ENCODE measurements at places on chromosomes 2 and 18.
A peak's percentile ranks its signal among the peaks of the same experiment; 100 is the strongest.

- no peak for DNase-seq
Observed at GRCh38 chr2:112712465-112712864, 8.4 kb upstream of the NT5DC4 start.

DNA sequence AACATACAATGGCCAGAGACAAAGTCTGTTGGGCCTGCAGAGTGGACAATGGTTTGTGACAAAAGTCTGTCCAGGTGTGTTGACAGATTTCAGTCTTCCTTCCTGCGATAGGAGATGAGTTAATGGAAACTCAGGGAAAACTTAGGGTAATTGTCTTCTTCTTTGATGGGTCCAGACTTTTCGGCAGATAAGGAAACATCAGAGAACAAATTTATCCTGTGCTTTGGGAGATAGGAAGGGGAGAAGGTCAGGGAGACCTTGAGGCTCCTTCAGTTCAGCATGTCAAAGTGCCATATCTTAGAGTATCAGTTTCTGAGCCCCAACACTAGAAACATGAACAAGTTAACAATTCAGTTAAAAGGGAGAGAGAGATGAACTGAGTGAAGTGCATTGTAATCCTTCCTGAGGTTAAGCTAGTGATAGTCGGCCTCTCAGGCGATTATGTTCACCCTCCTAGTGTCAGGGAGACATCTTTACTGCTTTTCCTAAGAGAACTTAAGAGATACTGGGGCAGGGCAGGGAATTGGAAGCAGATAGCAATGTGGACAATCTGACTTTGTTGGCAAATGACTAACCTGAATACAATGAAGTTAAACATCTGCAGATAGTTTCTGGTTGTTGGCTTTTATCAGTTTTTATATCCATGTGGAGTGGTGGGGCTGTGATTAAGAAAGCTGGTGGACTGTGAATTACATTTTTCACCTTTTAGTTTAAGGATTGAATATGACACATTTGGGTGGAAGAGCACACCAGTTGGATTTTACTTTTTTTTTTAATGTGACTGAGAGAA lies 248.8 kb upstream of the FN1 start:
- no peak for DNase-seq

DNA sequence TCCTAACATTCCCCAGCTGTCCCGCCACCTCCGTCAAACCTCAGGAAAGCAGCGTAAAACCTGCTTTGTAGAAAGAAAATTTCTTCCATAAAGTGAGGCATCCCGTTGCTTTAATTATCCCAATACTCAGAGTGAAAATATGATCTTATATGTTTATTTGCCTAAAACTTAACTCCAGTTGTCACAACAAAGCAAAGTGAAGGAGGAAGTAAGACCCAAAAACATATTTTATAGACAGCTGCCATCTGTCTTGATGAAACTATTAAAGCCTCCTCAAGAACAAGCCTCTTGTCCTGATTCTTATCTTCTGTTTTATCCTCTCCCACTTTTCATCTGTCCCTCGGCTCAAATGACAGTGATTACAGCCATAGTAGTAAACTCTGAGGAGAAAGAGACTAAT lies 28.9 kb upstream of the LPIN2 start:
- no peak for DNase-seq

GRCh38 chr2:198697218-198697617 lies 760.5 kb downstream of the SATB2 start:
- DNase-seq, result no peak

DNA sequence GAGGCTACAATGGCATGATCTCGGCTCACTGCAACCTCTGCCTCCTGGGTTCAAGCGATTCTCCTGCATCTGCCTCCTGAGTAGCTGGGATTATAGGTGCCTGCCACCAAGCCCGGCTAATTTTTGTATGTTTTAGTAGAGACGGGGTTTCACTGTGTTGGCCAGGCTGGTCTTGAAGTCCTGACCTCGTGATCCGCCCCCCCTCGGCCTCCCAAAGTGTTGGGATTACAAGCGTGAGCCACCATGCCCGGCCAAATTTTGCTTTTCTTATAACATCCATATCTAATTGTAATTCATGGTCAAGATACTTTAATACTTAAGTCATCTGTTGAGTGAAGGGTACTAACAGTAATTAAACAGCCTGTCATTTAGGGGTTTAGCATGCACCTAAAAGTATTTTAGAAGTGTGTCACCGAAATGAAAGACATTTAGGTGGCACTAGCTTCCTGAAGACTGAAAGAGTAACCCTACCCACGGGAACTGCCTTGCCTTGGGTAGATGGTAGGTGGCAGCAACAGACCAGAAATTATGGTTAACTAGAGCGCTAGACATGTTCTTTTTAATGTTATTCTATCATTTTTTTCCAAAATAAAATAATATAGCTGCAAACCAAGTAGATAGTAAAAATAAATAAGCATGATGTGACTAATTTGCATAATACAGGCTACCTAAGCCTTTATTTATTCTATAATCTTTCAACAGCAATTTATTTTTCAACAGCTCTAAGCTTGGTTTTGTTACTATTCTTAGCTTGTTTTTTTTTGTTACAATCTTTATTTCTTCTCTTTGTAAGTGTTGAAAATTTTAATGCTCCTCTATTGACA lies 8.6 kb upstream of the ACYP2 start:
- peak; percentile 24 for DNase-seq

GRCh38 chr2:73050121-73050545 lies 21.4 kb downstream of the SFXN5 start:
- no peak for DNase-seq

DNA sequence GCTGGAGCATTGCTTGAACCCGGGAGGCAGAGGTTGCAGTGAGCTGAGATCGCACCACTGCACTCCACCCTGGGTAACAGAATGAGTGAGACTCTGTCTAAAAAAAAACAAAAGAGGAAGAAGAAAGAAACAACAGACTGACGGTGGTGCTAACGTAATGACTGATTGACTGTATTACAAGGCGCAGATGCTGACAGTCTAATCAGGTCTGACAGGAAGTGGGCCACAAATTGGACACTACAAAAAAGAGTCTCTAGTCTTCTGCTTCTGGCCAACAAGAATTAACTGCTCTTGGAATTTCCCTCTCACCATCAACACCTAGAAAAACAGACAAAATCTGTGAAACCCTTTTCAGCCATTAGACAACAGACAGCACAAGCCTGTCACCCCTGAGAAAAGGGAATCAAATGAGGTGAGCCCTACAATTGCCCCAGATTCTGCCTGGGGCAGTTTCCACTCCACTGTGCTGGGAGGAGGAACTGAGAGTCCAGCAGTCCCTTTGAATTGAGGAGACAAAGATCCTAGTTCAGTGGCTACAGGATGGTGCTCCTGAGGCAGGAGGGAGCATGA lies 43.3 kb downstream of the SNED1 start:
- no peak for DNase-seq

- no peak for DNase-seq
Observed at GRCh38 chr18:68728081-68728700, 13.3 kb upstream of the TMX3 start.

DNA sequence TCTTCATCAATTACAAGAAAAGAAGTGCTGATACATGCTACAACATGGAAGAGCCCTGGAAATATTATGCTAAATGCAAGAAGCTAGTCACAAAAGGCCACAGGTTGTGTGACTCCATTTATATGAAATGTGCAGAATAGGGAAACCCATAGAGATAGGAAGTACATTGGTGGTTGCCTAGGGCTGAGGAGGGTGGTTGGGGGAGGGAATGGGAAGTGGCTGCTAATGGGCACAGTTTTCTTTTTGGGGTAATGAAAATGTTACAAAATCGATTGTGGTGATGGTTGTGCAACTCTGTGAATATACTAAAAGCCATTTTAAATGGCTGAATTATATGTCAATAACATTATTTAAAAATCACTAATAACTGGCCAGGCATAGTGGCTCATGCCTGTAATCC lies 24.3 kb upstream of the RESP18 start:
- no peak for DNase-seq

Data from T-helper 1 cell (primary cell).